Body of pancreas (tissue), 4 donors: ENCODE measurements at places on chromosomes 16 and 17.

DNA sequence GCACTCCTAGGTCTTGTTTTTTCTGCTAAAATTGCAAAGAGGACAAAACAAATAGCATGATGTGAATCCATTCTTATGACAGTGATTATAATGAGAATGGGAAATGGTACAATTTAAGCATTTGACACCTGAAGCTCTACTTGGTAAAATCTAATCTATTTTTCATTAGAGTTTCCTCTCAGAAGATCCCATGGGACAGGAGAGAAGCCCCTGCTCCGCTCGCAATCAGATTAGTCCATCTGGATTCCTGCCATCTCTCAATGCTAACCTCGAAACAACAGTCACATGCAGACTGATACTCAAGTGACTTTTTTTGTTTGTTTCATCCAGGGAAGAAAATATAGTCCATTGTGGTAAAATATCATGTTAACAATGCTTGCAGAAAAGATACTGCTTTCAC, 107.4 kb upstream of the TOM1L1 start:
- no peak overlapping the region for H3K27ac ChIP-seq
- H3K4me1 ChIP-seq: no peaks in the 10 kb centered on the region
- no peak overlapping the region for H3K4me3 ChIP-seq
- DNase-seq: no peak

GRCh38 chr16:55555436-55555835, 11.0 kb upstream of the CAPNS2 start:
- DNase-seq: no peak
- H3K4me1 ChIP-seq: peaks cover 8% of the 10 kb centered on the region
- no peaks in the 10 kb centered on the region for H3K27me3 ChIP-seq
- no peaks in the 10 kb centered on the region for H3K36me3 ChIP-seq

GRCh38 chr17:74619077-74619673, 4.4 kb downstream of the CD300E start:
- no peak overlapping the region for H3K27ac ChIP-seq
- H3K4me3 ChIP-seq: no peak overlapping the region
- no peak for DNase-seq
- H3K4me1 ChIP-seq: no peaks in the 10 kb centered on the region
- no peaks in the 10 kb centered on the region for H3K27me3 ChIP-seq

DNA sequence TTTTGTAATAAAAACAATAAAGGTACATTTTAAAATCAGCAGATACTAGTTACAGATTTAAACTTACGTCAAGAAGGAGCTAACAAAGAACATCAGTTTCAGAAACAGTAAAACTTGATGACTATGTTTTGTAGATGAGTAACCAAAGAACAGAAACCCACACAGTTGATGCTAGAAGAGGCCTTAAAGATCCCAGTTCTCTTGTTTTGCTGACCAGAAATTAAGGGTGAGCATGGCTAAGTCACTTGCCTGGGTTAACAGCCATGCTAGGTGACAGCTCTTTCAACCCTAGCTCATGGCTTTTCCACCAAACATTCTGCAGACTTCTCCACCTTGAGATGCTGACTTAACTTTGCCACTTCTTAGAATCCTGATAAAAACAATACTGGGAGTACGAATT, 26.4 kb downstream of the STX8 start:
- H3K4me1 ChIP-seq: no peaks in the 10 kb centered on the region
- no peak for DNase-seq
- H3K27me3 ChIP-seq: no peaks in the 10 kb centered on the region

GRCh38 chr16:49499869-49500610, 126.4 kb downstream of the C16orf78 start:
- H3K4me3 ChIP-seq: no peak overlapping the region
- H3K4me1 ChIP-seq: no peaks in the 10 kb centered on the region
- H3K27ac ChIP-seq: no peak overlapping the region
- no peaks in the 10 kb centered on the region for H3K27me3 ChIP-seq

DNA sequence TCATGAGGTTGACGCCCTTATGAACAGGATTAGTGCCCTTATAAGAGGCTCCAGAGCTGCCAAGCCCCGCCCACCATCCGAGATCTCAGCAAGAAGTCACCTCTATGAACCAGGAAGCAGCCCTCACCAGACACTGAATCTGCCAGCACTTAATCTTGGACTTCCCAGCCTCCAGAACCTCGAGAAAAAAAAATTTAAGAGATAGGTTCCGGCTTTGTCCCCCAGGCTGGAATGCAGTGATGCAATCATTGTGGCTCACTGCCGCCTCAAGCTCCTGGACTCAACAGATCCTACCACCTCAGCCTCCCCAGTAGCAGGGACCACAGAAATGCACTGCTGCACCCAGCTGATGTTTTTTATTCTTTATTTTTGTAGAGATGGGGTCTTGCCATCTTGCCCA, 22.5 kb upstream of the ADCY9 start:
- H3K27ac ChIP-seq: no peak overlapping the region
- DNase-seq: no peak
- H3K4me1 ChIP-seq: peaks cover 6% of the 10 kb centered on the region
- no peaks in the 10 kb centered on the region for H3K27me3 ChIP-seq
- no peak overlapping the region for H3K4me3 ChIP-seq

DNA sequence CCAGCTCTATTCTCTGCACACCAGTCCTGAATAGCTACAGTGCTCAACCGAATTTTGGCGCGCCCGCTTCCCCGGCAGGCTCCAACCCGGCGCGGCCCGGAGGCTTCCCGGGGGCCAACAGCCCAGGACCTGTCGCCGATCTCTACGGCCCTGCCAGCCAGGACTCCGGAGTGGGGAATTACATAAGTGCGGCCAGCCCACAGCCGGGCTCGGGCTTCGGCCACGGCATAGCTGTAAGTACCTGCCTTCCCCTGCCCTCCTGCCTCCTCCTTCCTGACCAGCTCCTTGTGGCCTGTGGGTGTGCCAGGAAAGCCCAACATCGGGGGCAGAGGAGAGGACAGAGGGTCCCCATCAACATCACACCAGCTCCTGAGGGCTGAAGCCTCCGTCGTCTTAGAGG, 70.2 kb downstream of the CCDC182 start:
- no peaks in the 10 kb centered on the region for H3K27me3 ChIP-seq
- no peak for DNase-seq
- H3K4me3 ChIP-seq: no peak overlapping the region
- H3K27ac ChIP-seq: no peak overlapping the region
- no peaks in the 10 kb centered on the region for H3K36me3 ChIP-seq

DNA sequence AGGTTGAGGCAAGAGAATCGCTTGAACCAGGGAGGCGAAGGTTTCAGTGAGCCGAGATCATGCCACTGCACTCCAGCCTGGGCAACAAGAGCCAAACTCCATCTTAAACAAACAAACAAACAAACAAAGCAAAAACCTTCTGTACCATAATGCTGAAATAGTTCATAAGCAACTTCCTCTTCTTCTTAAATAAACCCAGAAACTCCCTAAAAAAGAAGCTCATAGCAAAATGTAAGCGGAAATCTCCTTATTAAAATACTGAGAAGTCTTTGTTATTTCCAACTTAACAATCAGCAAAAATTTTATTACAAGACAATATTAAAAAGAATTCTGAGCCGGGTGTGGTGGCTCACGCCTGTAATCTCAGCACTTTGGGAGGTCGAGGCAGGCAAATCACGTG, 82.8 kb downstream of the FBXL20 start:
- H3K4me1 ChIP-seq: no peaks in the 10 kb centered on the region
- no peak for DNase-seq
- no peak overlapping the region for H3K27ac ChIP-seq
- H3K4me3 ChIP-seq: no peak overlapping the region
- no peaks in the 10 kb centered on the region for H3K36me3 ChIP-seq

GRCh38 chr17:67602974-67603373, 114.8 kb upstream of the NOL11 start:
- peaks cover 39% of the 10 kb centered on the region for H3K4me1 ChIP-seq
- no peaks in the 10 kb centered on the region for H3K27me3 ChIP-seq
- DNase-seq: peak; percentile 51
- H3K36me3 ChIP-seq: no peaks in the 10 kb centered on the region
- no peak overlapping the region for H3K27ac ChIP-seq
- no peak overlapping the region for H3K4me3 ChIP-seq
